ENCODE measurements at places on chromosomes 6 and 20.

- DNase-seq, result no peak
Observed at GRCh38 chr20:37316116-37316774, 26.8 kb downstream of the MANBAL start.

DNA sequence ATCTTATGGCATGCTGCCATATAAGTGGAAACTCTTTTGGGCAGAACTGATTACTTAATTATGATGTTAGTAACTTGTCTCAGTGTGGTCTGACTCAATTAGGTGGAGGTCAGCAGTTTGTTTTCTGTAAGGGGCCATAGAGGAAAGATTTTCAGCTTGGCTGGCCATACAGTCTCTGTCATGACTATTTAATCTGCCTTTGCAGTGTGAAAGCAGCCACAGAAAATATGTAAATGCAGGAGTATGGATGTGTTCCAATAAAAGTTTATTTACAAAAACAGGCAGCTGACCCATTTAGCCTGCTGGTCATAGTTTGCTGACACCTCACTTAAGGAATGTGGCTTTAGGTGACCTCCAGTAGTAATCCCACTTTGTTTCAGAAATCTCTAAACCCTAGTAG, 700.7 kb downstream of the EPM2A start:
- no peak for DNase-seq

GRCh38 chr6:33200219-33201146, at the start of the genes RXRB and SLC39A7:
RXRB (minus strand) TSS chr6:33200665; CDS start chr6:33200476, 189 bp downstream.
SLC39A7 (plus strand) TSS chr6:33200867; CDS start chr6:33201246, 379 bp downstream.
- peak; percentile 99 for DNase-seq

DNA sequence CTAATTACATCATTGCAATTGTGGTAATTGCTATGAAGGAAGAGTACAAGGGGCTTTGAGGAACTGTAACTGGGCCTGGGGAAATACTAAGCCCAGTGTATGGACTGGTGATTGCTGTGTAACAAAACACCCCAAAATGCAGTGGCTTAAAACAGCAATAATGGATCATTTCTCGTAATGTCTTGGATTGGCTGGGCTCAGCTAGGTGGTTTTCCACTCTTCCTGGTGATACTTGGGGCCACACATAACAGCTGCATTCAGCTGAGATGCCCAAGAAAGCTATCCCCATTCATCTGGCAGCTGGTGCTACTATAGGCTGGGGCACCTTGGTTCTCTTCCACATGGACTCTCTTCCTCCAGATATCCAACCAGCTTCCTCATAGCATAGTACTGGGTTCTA, 150.3 kb downstream of the EYA2 start:
- DNase-seq, result no peak

- DNase-seq, result no peak
Observed at GRCh38 chr6:4010689-4011090, 68.2 kb downstream of the FAM217A start.

DNA sequence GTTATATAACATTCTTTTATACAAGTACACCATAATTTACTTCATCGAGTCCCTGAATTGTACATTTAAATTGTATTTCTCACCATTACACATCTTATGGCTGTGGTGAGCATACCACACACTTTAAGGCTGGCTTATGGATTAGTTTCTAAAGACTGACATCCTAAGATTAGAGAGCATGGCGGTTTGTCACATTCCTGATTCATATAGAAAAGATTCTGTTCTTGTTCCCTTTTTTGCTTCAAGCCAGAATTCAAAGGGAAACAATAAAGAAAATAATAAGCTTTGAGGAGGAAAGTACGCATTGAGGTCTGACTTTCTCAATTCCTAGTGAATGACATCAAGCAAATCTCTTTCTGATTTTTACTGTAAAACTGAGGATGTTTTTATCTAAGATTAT, 2.5 kb downstream of the BTN1A1 start:
- DNase-seq, result no peak

GRCh38 chr6:156698239-156699016, 78.8 kb upstream of the ARID1B start:
- peak; percentile 91 for DNase-seq
